ENCODE measurements at places on chromosomes 1 and 21.

DNA sequence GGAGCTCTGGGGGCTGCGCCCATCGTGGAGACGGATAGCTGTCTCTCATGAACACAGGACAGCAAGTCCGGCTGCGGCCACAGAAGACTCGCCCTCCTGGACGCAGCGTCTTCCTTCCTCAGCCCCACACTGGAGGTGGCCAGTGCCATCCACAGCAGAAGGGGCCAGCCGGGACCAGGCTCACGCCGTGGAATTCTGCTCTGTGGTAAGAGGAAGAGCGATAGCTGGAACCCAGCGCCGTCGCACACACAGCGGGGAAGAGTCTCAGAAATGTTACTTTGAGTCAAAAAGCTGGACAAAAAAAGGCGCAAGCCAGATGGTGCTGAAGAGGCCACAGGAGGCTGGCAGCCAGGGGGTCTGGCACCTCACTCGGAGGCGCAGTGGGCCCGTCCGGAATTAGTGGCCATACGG is 113.9 kb upstream of the COL6A1 start:
- DNase-seq, result no peak

DNA sequence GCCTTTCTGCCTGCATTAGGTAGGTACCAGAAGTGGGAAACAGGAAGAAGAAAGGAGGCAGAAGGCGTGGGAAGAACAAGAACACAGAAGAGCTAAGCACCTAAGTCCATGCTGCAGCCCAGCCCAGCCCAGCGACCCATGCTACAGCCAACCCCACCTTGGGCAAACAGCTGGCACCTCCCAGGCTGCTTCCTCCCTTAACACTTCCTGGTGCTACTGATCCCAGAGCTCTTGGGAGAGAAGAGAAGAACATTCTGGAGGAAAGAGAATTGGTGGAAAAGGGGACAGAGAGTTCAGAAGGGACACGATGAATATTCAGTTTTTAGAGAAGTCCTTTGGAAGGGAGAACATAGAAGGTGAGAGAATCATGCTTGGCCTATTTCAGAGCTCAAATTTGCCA is 28.5 kb downstream of the PLEKHA6 start:
- DNase-seq, result no peak

DNA sequence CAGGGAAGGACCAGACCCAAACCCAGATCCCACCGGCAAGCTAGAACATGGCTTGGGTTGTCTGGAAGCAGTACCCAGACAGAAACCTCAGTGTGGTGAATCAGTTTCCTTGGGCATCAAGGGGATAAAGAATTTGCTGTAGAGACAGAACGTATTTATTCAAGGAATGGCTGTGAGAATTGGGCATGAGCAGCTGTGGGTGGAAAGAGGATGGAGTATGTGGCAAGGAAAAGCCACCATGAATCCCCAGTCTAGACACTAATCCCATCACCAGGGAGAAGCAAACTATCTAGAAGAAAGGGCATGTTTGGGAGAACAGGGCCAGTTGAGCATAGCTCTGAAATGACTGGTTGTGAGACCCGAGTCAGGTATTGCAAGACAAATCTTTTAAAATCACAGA is 109.2 kb downstream of the TOMM20 start:
- no peak for DNase-seq

DNA sequence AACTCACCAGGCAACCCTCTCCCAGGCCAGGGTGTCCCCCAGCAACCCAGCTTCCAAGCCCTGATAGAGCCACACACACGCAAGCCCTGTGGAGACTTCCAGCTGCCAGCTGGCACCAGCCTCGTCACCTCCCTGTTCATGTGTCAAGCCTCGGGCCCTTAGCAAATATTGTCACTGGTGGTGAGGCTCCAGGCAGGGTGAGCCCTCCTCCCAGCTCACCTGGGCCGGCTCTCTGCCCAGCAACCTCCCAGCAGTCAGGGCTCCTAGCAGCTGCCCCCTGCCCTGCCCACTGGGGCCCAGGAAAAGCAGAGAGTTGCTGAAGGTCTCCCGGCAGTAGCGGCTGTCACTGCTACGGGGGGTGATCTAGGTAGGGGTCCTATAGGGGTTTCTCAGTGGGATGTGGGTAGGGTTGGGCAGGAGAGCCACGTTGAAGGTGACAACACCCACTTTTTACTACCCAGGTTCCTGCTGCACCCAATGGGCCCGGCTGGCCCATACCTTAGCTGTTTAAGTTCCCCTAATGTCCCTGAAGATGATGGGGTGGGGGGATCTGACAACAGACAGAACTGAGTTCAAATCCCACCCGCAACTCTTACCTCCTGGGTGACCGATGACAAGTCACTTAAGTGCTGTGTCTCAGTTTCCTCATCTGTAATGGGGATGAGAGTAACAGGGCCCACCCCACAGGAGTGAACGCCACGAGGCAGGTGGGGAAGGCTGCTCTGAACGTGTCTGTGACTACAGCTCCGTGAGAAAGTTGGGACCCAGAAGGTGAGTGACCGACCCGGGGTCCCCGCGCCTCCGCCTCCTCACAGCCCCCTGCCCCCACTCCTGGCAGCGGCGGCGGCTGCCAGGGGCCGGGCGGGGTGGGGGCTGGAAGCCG is 678 bp downstream of the TTC39A start:
- DNase-seq, result peak; percentile 16

DNA sequence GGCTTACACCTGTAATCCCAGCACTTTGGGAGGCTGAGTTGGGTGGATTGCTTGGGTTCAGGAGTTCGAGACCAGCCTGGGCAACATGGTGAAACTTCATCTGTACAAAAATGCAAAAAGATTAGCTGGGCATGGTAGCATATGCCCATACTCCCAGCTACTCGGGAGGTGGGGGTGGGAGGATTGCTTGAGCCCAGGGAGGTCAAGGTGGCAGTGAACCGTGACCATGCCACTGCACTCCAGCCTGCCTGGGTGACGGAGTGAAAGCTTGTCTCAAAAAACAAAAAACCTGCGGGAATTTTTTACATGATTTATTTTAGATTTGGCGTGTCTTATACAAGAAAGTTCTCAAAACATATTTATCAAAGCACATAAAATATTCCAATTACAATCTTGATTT is 27.8 kb upstream of the MTR start:
- no peak for DNase-seq

DNA sequence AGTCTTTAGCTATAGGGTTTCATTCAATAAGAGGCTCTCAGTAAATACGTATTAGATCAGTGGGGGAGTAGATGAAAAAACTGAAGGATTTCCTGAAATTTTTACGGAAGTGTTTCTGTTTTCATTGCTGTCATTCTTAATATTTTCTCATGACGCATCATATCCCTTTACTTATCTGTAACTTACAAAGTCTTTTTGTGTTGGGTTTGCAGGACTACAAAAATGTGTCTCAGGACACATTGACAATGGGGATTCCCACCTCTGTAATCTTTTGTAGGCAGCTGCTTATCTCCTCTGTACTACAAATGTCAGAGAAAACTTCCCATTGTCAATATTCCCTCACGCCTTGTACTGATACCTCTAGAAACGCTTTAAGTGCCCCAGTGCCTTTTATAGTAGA is 35.5 kb downstream of the CRP start:
- DNase-seq, result no peak

DNA sequence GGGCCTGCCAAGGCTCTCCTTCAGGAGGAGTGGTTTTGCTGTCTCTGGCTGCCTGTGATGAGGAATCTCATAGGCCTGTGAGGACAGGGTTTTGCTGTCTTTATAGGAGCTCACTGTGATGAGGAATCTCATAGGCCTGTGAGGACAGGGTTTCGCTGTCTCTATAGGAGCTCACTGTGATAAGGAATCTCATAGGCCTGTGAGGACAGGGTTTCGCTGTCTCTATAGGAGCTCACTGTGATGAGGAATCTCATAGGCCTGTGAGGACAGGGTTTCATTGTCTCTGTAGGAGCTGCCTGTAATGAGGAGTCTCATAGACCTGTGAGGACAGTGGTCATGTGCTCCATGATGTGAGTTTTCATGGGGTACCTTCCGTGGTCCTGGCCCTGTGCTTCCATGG is 29.0 kb downstream of the CLIC6 start:
- DNase-seq, result no peak

DNA sequence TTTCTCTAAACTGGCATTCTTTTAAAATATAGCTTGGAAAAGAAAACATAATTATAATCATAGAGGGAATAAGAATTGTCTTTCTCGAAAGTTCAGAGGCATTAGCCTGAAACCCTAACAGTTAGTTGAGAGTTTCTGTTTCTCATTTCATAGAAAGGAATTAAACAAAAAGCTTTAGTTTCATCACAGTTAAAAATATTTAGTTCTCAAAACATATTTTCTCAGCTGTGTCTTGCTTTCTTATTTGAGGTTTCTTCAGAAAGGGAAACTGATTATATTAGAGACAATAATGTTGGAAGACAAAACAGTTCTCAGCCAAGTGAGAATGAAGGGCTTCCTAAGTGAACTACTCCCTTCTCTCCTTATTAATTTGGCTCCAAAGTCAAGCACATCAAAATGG is 75.4 kb upstream of the C1orf105 start:
- no peak for DNase-seq

DNA sequence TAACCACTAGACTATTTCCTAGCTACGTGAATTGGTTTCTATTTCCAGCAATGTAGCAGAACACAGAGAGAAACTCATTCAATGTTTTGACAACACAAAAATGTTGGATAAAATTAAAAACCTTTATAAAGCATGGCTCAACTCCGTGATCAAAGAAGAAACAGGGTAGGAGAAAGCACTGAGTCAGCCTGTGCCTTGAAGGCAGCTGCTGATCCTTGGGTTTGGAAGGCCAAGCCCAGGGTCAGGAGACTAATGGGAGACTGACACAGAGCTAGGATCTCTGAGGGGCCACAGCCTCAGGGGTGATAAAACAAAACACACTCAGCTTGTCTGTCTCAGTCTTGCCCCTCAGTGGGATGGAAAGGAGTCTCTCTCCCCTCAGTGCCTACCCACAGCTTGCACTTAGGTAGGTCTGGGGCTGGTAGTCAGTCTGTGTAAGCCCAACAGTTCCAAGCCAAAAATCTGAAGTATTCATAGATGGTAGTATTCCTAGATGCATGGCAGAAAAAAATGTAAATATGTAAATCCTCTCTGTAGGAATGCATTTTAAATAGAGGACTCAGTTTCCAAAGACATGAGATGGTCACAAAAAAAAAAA is 53.3 kb downstream of the B3GALNT2 start:
- DNase-seq, result no peak

DNA sequence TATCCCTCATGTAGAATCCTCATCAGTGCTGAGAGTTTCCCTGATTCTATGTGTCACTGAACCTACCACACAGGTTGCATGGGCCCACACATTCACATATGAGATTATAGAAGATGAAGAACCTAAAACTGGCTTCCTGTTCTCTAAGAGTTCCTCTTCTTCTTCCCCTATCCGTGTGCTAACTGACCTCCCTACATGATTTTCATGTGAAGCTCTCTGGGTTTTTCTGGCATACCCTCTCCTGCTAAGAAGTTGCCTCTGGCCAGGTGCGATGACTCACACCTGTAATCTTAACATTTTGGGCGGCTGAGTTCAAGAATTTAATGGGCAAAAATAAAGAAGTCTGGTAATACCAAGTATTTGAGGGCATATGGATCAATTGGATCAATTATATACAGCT is 5.5 kb upstream of the CD244 start:
- no peak for DNase-seq

GRCh38 chr21:23639721-23640120 is 1967.6 kb downstream of the MRPL39 start:
- no peak for DNase-seq

DNA sequence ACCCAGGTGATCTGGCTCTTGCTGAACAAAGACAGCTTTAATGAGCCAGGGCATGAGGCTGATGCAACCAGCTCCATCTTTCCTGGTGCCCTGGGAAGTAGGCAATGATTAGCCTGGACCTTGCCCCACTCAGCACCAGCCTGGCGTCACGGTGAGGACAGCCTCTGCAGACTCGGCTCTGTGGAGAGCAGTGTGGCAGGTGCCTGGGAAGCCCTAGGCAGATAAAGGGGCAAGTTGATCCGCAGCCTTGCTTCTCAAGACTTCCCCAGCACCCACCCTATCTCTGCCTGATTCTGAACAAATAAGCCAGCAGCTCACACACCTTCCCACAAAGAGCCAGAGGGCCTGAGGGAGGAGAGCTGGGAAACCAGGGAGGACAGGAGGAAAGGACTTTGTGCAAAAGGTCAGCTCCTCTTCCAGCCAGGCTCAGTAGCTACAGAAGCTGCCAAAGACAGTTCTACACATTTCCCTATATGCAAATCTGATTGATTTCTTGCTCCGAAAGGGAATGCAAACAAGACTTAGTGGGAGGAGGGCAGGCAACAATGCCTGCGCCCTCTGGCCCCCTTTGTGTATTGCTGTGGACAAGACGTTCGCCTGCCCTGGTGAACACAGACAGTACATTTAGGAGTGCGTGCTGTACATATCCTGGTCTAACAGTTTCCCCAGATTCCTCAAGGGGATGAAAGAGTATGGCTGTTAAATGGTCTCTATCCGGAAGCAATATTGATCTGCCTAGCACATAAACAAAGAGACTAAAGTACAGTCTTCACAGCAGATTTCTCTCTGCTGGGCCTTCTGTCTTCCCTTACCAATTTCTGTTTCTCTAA is 63.8 kb downstream of the BCAR3 start:
- DNase-seq, result no peak

GRCh38 chr1:99570486-99571089 is 75.3 kb upstream of the PALMD start:
- DNase-seq, result no peak

GRCh38 chr1:32128479-32128878 is 20.6 kb downstream of the KPNA6 start:
- DNase-seq, result no peak

- peak; percentile 81 for DNase-seq
These were observed 1.6 kb upstream of the KCND3 start for GRCh38 chr1:111990878-111991718.

- no peak for DNase-seq
These were observed 181.4 kb upstream of the KIAA0040 start for GRCh38 chr1:175373786-175374623.

- no peak for DNase-seq
These were observed 56.6 kb upstream of the CR2 start for GRCh38 chr1:207397525-207397926.

- DNase-seq, result no peak
These were observed 147.5 kb upstream of the SPATA6 start for GRCh38 chr1:48619539-48619938.

DNA sequence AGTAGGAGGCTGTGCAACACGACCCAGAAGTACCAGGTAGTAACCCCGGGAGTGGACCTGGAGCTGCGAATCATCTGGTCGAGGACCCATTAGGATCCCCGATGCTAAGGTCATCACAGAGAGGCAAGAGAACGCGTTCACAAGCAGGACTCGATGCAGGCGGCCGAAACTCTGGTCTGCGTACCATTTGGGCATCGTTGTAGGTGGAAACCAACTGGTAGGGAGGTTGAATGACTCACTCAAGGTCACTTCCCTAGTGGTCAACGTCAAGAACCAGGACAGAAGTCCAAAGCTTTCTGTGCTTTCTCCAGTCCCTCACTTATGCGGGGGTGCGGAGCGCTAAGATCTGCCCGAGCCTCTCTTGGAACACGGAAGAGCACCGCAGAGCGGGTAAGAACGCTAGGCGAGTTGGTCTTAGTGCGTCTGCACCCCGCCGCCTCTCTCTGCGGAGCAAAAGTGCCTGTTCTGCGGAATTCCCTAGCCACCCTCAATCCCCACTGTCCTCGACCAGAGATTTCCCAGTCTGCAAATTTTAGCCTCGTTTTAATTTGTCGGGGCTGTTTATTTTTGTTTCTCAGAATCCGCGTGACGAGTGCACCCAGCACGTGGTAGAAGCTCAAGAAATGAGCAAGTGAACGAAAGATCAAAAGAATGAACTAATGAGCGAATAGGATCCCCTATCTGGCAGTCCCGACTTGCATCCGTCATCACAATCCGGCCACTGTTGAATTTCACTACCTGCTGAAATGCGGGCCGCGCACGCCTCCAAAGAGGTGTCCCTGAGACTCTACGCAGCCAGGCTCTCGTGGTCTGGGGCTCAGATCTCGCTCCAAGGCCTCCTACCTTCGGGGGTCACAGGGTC is 12.2 kb downstream of the HLX start:
- no peak for DNase-seq
